ENCODE measurements at places on chromosomes 3 and 15. TPM values are rescaled to one million over a fixed set of nuclear protein-coding genes. Genes with fewer than 3 reads are reported as not detected.

DNA sequence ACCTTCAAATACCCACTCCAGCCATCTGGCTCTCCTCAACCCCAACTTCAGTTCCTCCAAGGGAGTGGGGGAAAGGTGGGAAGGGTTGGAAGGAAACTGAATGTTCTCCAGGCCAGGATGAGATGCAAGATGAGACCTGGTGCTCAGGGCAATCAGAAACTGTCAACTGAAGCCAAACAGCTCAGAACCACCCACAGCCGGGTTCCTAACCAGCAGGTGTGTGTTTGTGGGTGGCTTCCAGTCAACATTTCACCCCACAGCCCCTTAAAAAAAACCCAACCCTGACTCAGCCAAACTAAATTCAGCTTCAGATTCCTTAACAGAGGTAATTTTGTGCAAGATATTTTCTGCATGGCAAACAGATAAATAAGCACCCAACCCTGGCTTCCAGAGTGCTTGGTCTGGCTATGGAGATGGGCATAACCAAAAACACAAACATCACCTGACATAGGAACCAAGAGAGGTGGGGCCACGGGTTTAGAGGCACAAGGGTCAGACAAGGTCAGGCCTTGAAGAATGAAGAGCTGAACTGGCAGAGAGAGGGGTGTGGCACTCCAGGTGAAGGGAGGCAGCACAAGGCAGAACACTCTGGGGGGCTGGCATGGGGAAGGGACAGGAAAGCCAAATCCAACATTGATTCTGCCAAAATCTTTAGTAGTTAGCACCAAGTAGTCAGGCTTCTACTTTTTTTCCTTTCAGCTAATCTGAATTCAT is 34.7 kb downstream of the ZNF445 start:
- peaks cover 14% of the 10 kb centered on the region for H3K4me1 ChIP-seq
- no peak for DNase-seq
- H3K4me3 ChIP-seq, result no peak overlapping the region
- H3K36me3 ChIP-seq, result no peaks in the 10 kb centered on the region
- no peaks in the 10 kb centered on the region for H3K27me3 ChIP-seq

Gene HTR3E
- total RNA-seq, result not detected

DNA sequence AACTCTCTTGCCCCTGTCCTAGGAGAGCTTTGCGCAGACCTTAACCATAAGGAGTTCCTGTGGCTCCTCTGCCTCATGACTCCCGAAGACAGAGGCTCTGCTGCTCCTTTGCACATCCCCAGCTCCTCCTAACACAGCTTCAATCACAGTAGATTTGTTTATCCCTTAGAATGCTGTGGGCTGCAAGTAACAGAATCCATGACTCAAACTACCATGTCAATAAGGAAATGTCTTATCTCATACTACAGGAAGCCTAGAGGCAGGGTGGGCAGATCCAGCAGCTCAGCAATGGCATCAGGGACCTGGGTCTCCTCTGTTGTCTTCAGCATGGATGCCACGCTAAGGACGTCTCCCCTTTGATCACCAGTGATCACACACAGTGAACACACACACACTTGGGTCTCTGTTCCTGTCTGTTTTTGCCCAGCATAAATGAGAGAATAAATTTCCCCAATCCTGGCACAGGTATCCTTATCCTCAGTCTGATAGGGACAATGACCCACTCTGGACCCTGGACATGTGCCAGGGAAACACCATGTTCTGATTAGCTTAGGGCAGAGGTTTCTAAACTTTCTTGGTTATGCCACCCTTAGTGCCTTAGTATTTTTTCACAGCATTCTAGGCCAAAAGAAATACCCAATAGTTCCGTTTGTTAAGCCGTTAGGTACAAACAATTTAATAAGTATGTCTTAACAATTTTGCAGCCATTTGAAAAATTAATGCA is 46.1 kb upstream of the MRPS22 start:
- no peaks in the 10 kb centered on the region for H3K27me3 ChIP-seq
- no peak for DNase-seq
- no peak overlapping the region for H3K4me3 ChIP-seq
- no peaks in the 10 kb centered on the region for H3K36me3 ChIP-seq
- H3K27ac ChIP-seq, result no peak overlapping the region

Gene DAPK2
- 7.3 TPM for total RNA-seq

Gene HIGD2B
- total RNA-seq, result not detected

- DNase-seq, result no peak
- H3K4me1 ChIP-seq, result no peaks in the 10 kb centered on the region
- H3K27ac ChIP-seq, result no peak overlapping the region
- H3K36me3 ChIP-seq, result no peaks in the 10 kb centered on the region
Observed at GRCh38 chr3:195128255-195129071, 142.5 kb downstream of the XXYLT1 start.

Gene LMAN1L
- total RNA-seq, result not detected

DNA sequence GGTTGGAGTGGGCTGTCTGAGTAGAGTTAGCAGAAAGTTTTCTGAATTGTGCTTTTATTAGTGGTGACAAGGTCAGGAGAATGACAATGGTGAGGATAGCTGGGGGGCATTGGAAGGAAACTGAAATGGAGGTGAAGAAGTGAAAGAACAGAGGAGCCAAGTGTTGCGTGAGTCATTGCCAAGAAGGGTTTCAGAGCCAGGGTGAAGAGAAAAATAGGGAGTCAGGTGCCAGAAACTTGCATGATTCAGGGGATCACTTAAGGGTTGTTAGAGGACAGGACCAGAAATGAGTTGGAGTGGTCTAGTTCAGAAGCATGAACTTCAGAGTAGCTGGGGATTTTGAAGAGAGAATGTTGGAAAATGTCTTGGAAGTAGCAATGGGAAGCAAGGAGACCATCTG is 86.0 kb upstream of the GALNT15 start:
- no peaks in the 10 kb centered on the region for H3K4me1 ChIP-seq
- no peak for DNase-seq
- H3K4me3 ChIP-seq, result no peak overlapping the region

GRCh38 chr3:60980342-60980692 is 270.9 kb downstream of the FHIT start:
- no peaks in the 10 kb centered on the region for H3K4me1 ChIP-seq
- H3K4me3 ChIP-seq, result no peak overlapping the region
- no peaks in the 10 kb centered on the region for H3K27me3 ChIP-seq
- no peaks in the 10 kb centered on the region for H3K36me3 ChIP-seq

DNA sequence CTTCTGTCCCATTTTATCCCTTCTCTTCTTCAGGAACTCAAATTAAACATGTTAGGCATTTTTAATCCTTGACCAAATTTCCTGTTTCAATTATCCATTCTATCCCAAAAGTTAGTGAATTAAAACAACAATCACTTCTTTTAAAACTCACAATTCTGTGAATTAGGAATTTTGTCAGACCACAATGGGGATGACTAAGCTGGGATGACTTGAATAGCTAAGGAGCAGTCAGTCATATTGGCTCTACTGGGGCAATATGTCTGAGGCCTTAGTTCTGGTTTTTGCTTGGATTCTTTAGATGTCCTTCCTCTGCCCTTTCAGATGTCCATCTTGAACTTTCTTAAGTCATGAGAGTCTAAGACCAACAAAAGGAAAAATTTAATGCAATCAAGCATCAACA is 178.2 kb upstream of the TGFBR2 start:
- no peaks in the 10 kb centered on the region for H3K36me3 ChIP-seq
- no peaks in the 10 kb centered on the region for H3K27me3 ChIP-seq
- H3K4me3 ChIP-seq, result no peak overlapping the region
- H3K27ac ChIP-seq, result no peak overlapping the region
- no peaks in the 10 kb centered on the region for H3K4me1 ChIP-seq

DNA sequence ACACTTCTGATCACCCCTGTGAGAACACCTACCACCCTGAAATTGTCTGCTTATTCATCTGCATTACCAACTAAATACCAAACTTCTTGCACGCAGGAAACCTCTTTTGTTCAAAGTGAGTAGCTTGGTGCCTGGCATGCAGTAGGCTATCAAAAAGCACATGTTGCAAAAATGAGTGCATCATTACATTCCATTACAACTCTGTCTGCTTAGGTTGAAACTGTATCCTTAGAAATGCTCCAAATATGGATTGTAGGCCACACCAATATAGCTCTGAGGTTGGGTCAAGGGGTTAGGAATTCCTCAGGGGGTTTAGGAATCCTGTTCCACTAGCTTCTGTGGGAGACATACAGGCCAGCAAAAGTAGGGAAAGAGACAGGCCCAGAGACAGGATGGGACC is 107.2 kb downstream of the THRB start:
- H3K4me1 ChIP-seq, result peaks cover 27% of the 10 kb centered on the region
- no peak overlapping the region for H3K4me3 ChIP-seq
- H3K27me3 ChIP-seq, result no peaks in the 10 kb centered on the region
- no peak for DNase-seq
- H3K36me3 ChIP-seq, result no peaks in the 10 kb centered on the region

DNA sequence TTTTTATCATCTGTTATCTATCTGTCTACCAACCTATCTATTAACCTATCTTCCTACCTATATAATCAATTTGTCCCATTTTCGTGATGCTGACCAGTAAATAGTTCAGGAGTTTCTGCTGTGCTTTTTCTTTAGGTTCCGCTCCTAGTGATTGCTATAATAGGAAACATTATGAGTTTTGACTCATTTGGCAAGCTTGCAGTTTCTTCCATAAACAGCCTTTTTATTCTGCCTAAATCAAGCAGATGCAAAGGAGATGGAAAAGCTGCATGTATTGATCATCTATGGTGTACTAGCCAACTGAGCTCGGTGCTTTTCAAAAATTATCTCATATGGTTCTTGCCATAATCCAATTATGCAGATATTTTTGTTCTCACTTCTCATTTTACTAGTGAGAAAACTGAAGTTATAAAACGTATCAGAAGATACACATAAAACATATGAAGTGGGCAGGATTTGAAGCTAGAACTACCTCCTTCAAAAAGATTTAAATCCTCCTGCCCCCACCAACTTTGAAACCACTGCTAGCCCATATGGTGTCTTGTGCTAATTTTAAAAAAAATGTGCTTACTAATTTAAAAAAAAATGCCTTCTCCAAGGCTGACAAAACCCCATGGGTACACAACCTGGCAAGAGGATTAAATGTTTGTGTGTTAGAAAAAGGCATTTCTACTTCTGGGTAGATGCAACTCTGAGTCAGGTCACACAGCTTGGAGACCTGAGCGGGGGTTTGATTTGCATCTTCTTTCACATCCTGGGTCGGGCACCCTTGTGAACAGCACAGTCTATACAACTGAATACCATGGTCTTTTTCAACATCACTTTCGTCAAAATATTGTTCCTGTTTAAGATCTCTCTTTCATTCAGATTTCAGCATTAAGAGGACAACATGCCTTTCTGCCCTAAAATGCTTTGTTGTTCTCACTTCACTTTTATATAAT is 267.0 kb downstream of the CHL1 start:
- H3K4me3 ChIP-seq, result no peak overlapping the region
- no peaks in the 10 kb centered on the region for H3K27me3 ChIP-seq
- H3K27ac ChIP-seq, result no peak overlapping the region
- no peaks in the 10 kb centered on the region for H3K4me1 ChIP-seq

DNA sequence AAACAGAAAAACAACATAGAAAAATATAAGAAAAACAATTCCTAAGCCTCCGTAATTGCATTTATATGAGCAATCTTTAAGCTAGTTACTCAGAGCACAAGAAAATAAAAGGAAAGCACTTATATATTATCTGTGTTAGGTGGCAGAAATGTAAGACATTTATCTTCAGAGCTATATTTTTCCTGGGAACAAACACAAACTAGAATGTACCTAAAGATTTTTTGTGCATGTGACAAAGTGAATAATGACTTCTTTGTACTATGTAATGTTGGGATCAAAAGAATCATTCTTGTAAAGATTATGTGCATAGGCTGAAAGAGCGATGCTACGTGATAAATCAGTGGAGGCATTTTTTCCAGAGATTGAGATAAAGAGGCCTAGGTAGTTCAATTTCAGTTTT is 111.3 kb upstream of the GMNC start:
- peaks cover 5% of the 10 kb centered on the region for H3K4me1 ChIP-seq
- H3K27me3 ChIP-seq, result no peaks in the 10 kb centered on the region
- no peak for DNase-seq
- H3K4me3 ChIP-seq, result no peak overlapping the region
- H3K36me3 ChIP-seq, result no peaks in the 10 kb centered on the region

Gene CASR
- 0.37 TPM for total RNA-seq

GRCh38 chr15:63223463-63223862 is 34.1 kb downstream of the RAB8B start:
- no peak overlapping the region for H3K4me3 ChIP-seq
- DNase-seq, result no peak
- no peak overlapping the region for H3K27ac ChIP-seq
- H3K36me3 ChIP-seq, result no peaks in the 10 kb centered on the region

Gene ASB14
- not detected for total RNA-seq

DNA sequence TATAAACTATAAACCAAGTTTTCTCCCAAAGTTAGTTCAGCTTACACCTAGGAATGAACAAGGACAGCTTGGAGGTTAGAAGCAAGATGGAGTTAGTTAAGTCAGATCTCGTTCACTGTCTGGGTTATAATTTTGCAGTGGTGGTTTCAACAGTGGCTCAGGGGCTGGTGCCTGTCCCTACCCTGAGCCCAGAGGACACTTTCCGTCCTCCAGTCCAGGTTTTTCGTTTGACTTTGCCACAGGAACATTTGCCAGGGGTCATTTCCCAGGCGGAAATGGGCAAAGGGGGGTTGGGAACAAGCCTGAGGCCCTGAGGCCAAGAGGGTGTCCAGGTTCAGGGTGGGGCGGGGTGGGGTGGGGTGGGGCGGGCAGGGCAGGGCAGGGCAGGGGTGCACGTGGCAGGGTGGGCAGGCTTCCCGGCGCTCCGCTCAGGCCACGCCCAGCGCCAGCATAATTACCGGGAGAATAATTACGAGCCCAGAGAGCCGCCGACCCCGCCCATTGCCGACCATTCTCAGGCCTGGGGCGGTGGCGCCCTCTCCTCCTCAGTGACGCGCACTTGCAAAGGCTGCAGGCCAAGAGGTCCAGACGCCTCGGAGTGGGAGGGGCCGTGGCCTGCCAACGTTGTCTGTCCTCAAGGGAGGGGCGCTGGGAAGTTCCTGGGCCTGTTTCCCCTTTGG is 70.4 kb downstream of the KLF13 start:
- peaks cover 6% of the 10 kb centered on the region for H3K27me3 ChIP-seq
- peaks cover 25% of the 10 kb centered on the region for H3K4me1 ChIP-seq
- H3K4me3 ChIP-seq, result no peak overlapping the region
- H3K36me3 ChIP-seq, result no peaks in the 10 kb centered on the region
- H3K27ac ChIP-seq, result peak overlapping the region; percentile 69
- DNase-seq, result peak; percentile 91

- no peak overlapping the region for H3K27ac ChIP-seq
- no peaks in the 10 kb centered on the region for H3K27me3 ChIP-seq
- H3K4me1 ChIP-seq, result no peaks in the 10 kb centered on the region
Observed at GRCh38 chr15:25053000-25053815, 98.4 kb downstream of the SNRPN start.

Gene NCEH1
- total RNA-seq, result 10.4 TPM

GRCh38 chr3:29914861-29915524 is 634.1 kb downstream of the RBMS3 start:
- no peaks in the 10 kb centered on the region for H3K36me3 ChIP-seq
- H3K27ac ChIP-seq, result no peak overlapping the region
- H3K27me3 ChIP-seq, result no peaks in the 10 kb centered on the region

Data from hepatocyte (in vitro differentiated cells).